ENCODE measurements at places on chromosomes 6 and 20.

GRCh38 chr6:4603291-4603690 is 172.9 kb upstream of the CDYL start:
- DNase-seq = no peak

DNA sequence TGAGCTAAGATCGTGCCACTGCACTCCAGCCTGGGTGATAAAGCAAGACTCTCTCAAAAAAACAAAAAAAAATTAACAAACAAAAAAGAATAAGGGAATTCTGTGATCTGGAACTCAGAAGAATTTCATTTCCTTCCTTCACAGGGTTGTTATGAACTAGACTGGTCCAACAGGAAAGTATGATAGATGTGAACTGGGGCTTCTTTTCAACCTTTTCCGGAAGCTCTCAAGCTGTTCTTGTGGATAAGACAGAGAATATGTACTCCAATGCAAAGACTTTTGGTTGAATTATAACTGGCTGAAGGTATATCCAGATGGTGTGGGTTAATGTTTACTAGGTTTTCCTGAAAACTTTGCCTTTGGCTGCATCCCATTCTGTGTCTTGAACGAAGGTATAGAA is 5.3 kb downstream of the RNF8 start:
- DNase-seq = no peak

GRCh38 chr6:12266571-12266970 is 23.6 kb upstream of the EDN1 start:
- no peak for DNase-seq

- no peak for DNase-seq
These were observed 24.4 kb downstream of the SERAC1 start for GRCh38 chr6:158143700-158144099.

DNA sequence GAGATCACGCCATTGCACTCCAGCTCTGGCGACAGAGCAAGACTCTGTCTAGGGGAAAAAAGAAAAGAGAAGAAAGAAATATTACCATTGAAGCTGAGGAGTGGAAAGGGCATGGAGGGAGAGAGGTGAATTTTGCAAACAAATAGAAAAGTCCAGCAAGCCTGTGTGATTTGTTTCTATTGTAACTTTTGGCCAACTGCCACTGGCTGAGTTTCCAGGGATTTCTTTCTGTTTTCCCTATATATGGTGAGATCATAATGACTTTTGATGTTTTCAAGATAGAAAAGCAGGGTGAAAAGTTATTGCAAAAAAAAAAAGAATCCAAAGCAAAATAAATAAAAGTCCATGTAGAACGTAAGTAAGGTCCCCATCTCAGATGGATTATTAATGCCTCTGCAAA is 184.2 kb upstream of the RALGAPA2 start:
- no peak for DNase-seq

- DNase-seq = no peak
These were observed 550 bp downstream of the PLAGL2 start for GRCh38 chr20:32206760-32207625.

DNA sequence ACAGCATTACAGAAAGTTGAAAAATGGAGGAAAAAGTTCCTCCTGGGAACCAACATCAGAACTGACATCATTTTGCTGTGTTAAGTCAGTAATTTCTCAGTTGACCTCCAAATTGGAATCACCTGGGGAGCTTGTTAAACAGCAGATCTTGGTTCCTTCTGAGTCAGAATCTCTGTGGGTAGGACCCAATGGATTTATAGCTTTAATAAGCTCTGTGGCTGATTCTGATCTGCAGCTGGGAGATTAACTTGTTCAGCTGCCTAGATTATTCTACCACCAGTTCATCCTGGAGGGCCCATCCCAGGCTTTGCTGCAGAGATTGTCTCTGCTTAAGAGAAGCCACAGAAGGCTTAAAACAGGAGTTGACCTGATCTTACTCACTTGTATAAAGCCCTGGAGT is 90.7 kb upstream of the POPDC3 start:
- no peak for DNase-seq

GRCh38 chr20:18042229-18042628 is 15.5 kb downstream of the OVOL2 start:
- DNase-seq = no peak
